Renal cortical epithelial cell (primary cell): ENCODE measurements at places on chromosomes 4 and X. TPM values are rescaled to one million over a fixed set of nuclear protein-coding genes. Genes with fewer than 3 reads are reported as not detected.

DNA sequence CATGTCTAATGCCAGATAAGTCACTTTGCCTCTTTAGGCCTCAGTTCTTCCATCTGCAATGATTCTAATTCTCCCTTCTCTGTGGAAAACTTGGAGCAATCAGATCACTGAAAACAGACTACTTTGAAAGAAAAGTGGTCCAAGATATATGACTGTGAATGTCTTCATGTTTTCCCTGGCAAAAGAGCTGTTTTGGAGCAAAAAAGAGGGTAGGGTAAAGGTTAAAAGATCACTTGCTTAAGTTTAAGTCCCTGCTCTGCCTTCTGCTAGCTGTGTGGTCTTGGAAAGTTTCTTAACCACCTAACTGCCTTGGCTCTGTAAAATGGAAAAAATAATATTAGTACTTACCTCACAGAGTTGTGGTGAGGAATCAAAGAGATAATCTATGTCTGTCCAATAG lies 140.3 kb upstream of the PAK3 start:
- no peak for DNase-seq

- no peak for DNase-seq
Measured at GRCh38 chr4:16887887-16888286, 10.6 kb downstream of the LDB2 start.

CXXC4 gene
- 0.05 TPM in 1 of 2 replicates, not detected in the other for total RNA-seq

CSN1S1 gene
- not detected in 2 replicates for total RNA-seq

DNA sequence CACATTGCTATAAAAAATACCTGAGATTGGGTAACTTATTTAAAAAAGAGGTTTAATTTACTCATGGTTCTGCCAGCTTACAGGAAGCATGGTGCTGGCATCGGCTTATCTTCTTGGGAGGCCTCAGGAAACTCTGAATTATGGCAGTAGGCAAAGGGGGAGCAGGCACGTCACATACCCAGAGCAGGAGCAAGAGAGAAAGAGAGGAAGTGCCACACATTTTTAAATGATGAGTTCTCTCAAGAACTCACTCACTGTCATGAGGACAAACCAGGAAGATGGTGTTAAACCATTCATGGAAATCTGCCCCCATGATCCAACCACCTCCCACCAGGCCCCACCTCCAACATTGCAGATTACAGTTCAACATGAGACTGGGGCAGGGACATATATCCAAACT lies 10.0 kb upstream of the AFF1 start:
- peak; percentile 85 for DNase-seq

GRCh38 chrX:13721819-13722519 lies 12.5 kb downstream of the TRAPPC2 start:
- DNase-seq: no peak

ADGRG4 gene
- under 0.01 TPM in 1 of 2 replicates, not detected in the other for total RNA-seq

PDE5A gene
- total RNA-seq: 2.1 and 7.6 TPM in 2 replicates

DNA sequence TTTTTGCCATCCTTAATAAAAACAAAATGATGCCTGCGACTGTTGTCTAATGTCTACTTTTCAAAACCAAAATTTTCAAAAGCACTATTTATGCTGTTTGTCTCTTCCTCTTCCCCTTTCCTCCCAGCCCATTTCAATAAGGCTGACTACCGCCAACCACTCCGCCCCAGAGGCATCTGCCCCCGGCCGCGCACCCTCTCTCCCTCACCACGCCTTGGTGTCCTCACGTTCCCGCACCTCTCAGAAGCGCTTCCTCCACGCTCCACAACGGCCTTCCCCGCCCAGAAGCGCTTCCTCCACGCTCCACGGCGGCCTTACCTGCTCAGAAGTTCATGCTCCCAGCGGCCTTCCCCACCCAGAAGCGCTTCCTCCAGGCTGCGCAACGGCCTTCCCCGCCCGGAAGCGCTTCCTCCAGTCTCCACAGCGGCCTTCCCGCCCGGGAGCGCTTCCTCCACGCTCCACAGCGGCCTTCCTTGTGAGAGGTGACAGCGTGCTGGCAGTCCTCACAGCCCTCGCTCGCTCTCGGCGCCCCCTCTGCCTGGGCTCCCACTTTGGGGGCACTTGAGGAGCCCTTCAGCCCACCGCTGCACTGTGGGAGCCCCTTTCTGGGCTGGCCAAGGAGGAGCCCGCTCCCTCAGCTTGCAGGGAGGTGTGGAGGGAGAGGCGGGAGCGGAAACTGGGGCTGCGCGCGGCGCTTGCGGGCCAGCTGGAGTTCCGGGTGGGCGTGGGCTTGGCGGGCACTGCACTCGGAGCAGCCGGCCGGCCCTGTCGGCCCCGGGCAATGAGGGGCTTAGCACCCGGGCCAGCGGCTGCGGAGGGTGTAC lies 490.4 kb upstream of the ZFP42 start:
- no peak for DNase-seq

DNA sequence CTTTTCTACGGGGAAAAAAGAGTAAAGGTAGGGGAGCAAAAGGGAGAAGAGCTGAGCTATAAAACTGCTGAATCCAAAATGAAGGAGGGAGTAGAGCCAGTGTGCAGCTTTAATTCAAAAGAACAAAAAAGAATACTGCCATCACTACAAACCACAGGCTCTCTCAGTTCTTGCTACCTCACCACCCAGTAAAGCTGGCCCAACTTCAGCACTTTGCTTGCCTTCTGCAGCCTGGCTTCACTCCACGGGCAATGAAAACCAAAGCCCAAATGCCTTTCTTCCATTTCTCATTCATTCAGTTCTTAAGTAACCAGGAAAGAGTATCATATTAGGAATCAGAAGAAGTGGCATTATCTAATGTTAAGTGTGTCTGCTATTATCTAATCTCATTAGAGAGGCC lies 376.8 kb downstream of the BCOR start:
- no peak for DNase-seq

UBE2D3 gene
- 231 and 257 TPM in 2 replicates for total RNA-seq

MAGEA11 gene
- not detected in 2 replicates for total RNA-seq
